Astrocyte (in vitro differentiated cells and primary cell): ENCODE measurements at places on chromosomes 5 and 9.

DNA sequence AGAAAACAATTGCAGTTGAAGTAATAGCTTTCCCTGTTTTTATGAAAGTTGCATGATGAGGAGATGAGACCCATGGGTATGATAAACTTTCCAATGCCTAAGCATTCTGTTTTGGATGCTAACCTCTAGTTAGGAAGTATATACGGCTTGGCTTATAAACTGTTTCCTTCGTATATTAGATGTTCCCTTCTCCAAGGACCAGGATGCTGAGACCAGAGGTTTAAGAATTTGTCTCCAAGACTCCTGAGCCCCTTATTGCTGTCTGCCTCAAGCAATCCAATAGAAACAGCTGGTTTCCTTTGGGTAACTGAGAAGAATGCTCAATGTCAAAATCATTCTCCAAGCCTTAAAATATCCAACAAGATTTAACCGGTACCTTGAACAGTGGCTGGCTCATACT lies 12.2 kb upstream of the TNC start:
- DNase-seq = no peak

- DNase-seq = no peak
Observed at GRCh38 chr9:70362952-70363351, 51.5 kb downstream of the KLF9 start.

- peak; percentile 25 for DNase-seq
Observed at GRCh38 chr5:142817949-142818431, 47.8 kb downstream of the ARHGAP26 start.

- DNase-seq = peak; percentile 64
Observed at GRCh38 chr9:96478829-96479371, 28.9 kb downstream of the HABP4 start.

DNA sequence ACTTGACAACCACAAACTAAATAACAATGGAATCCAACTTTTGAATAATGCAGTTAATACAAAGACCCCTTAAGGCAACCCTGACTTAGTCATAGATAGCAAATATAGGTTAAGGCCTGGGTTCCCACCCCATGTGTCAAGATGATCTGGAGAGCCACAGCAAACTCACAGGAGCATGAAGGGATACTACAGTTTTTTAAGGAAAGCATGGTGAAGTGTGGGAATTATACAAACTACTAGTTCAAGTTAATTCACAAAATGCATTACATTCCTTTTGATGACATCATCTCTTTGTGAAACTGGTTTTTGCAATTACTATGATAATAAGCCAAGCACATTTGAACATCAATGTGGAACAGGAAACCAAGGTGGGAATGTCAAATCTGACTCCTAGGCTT lies 50.6 kb downstream of the LHFPL2 start:
- DNase-seq = peak; percentile 91

DNA sequence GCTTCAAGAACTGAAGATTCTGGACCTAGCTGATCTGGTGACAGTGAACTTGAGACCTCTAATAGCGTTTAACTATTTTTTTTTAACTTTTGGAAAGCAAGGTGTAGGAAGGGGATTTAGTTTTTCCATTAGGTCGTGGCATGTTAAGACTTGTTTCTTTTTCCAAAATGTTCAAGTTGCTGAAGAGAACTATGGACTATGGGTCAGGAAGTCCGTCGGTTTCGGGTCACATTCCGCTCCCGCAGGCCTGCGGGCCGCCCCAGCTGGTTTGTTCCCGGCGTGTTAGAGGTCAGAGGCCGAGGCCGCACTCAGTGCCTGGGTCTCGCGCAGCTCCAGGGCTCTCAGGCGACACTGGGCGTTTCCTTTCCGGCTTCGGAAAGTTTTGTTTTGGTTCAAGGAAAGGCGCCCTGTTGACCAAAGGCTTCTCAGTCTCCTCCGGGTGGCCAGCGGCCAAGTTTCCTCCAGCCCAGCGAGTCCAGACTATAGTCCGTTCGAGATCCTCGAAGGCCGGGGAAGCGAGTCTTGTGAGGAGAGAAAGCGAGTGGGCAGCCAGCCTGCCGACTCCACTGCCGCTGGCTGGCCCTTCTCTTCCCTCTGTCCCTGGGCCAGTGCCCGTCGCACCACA lies 586 bp upstream of the FCHO2 start:
- DNase-seq = no peak

GRCh38 chr5:14019768-14020290 lies 75.3 kb upstream of the DNAH5 start:
- DNase-seq = no peak

DNA sequence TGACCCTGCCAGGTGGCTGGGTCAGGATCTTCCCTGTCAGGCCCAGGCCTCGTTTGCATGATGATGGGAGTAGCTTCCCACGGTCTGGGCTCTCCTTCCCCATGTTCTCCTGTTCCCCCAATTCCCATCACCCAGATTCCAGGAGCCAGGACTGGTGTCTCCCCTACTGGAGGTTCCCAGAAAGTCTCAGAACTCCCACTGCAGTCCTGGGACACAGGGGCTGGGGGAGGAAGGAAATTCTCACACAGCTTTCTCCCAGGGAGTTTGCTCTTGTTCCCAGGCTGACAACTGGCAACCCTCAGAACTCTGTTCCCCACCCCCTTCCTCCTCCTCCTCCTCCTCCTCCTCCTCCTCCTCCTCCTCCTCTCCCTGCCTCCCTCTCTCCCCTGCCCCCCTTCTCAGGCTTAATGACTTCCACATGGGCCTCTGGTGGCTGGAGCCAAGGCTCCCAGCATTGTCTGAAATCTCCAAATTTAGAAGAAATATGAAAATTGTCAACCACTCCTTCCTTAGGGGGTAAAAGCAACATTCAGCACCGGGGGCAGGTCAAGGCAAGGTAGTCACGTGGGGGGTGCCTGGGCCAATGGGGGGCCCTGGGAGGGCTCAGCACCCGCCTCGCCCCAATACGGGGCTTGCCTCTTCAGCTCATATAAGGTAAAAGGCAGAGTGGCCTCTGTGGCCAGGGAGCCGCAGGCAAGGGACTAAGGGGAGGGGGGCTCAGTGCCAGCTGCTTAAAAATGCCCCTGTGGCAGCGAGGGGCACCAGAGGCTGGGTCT lies 27.3 kb upstream of the IL17B start:
- DNase-seq = peak; percentile 79

- DNase-seq = peak; percentile 78
Observed at GRCh38 chr5:135193213-135194125, 159.4 kb upstream of the PITX1 start.

- DNase-seq = peak; percentile 53
Observed at GRCh38 chr9:32500768-32501167, 25.2 kb downstream of the RIGI start.

DNA sequence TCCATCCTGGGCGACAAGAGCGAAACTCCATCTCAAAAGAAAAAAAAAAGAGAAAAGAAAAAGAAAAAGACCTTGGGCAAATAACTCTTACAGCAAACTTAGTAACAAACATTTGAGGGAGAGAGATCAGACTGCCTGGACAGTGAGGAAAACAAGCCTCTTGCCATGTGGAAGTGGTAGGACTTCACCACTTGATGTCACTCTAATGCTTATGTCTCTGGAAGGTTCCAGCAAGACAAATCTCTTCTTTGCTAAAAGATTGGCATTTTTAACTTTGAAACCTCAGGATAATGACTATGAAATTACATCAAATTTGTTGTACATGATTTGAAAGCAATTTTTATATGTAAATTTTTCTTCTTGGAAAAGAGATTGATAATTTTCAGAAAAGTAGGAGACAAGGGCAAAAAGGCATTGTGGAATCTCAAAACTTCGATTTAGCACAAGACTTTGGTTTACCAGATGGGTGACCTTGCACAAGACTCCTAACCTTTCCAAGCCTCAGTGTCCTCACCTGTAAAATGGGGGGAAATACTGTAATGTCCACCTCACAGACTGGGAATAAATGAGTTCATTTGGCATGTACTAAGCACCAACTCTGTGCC lies 5.4 kb downstream of the ACTL7B start:
- DNase-seq = peak; percentile 4

GRCh38 chr5:124652514-124652819 lies 94.0 kb downstream of the ZNF608 start:
- no peak for DNase-seq

DNA sequence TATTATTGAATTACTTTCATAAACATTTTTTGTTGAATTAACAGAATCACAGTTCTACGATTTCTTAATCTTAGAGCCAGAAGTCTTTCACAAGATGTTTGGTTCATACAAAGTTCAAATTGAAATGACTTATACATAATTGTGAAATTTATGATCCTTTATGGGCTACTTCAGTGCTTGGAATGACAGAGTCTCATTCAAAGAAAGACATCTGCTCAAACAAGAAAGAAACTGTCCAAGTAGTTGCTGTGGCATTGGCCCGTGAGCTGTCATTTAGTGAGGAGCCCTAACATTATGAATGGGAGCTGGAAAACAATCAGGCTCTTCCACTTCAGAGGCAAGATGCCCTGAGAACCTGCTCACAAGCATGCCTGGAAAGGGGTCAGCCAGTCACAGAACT lies 63.4 kb downstream of the AUH start:
- DNase-seq = no peak

DNA sequence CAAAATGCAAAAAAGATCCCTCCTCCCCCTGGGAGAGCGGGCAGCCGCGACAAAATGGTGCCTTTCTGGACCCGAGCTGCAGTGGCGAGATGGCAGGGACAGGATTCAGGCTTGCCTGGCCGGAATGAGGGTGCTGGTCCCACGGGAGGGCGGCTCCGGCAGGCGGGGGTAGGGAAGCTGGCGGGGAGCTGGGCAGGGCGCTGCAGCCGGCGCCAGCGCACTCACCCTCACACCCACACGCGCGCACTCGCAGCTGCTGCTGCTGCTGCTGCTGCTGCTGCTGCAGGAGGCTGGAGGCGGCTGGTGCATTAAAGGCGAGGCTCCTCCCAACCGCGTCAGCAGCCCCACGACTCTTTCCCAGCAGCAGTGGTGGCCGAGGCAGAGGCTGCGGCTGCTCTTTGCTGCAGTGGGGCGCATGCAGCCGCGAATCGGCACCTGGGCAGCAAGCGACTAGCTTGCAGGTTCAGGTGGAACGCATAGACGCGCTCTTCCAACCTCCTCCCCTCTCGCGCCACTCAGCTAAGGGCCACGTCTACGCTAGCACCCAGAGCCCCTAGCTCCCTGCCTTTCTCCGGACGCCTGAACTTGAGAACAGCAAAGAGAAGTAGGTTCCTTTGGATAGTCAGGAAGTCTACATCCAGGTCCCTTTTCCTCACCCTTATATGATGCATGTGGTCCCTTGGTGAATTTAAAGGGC lies at the start of gene PPP2R2B:
Gene PPP2R2B, minus strand, starts transcription at position 282 of the 697 bp plus-strand sequence.
- peak; percentile 70 for DNase-seq

DNA sequence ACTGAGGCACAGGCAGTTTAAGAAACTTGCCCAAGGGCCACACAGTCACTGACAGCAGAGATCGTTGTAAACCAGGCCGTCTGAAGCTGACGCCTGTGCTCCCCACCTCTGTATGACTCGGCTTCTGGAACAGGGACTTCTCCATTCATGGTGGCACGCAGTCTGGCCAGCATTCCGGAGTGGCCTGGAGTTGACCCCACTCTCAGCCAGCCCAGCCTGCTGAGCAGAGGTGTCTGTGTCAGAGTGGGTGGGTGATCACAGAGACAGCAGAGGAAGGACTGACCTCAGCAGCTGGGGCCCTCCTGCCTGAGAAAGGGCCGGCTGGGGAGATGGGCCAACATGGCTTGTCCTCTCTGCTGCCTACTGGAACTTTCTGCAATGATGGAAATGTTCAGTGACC lies 12.6 kb downstream of the LRSAM1 start:
- peak; percentile 71 for DNase-seq

DNA sequence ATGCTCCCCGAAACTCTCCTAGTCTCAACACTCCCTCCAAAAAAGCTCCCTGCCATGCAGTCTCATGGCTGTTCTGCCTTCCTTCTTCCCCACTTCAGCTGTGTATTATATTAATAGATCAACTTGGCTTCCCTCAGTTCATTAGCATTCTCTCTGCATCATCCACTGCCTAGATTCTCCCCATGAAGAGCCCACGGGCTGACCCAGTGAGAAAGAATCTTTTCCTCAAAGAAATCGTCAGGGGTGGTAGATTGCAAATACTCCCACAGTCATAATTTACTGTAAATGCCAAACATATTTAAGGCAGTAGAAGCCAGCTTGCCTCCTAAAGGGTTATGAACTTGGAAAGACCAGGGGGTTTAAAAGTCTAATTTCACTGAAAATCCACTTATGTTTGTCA lies 33.5 kb downstream of the GNA14 start:
- peak; percentile 52 for DNase-seq

DNA sequence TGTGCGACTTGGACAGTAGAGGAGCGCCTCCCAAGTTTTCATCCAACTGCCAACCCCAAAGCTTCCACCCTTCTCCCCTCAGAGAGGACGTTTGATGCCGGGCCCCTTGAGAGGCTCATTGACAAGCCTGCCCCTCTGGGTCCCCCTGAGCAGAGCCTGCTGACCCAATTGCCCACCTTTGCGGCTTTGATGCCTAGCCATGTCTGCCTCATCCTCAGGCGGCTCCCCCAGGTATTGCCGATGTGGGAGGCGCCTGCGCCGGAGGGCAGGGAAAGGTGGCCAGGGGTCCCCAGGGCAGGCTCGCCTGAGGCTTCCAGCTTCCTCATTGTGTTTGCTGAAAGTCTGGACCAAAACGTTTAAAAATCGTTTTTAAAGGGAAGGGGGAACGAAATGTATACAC lies 1.4 kb downstream of the ODF2 start:
- DNase-seq = no peak

- DNase-seq = peak; percentile 14
Observed at GRCh38 chr5:142248853-142249462, 75.9 kb downstream of the SPRY4 start.

DNA sequence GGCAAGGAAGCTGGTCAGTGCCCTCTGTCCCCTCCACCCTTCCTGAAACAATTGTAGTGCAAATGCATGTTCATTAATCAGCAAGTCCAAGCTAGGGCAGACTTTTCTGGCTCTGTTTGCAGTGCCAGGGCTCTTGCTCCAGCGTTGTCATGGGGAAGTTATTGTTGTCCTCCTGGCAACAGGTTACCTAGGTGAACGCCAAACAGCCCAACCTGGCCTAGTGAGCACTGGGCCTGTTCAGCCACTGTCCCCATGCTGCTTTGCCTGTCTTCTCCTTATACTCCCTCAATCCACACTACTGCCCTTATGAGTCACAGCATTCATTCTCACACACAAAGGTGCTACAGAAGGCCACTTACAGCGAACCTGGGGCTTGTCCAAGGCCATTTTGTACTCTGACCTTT lies 34.5 kb upstream of the GLIS3 start:
- peak; percentile 54 for DNase-seq

DNA sequence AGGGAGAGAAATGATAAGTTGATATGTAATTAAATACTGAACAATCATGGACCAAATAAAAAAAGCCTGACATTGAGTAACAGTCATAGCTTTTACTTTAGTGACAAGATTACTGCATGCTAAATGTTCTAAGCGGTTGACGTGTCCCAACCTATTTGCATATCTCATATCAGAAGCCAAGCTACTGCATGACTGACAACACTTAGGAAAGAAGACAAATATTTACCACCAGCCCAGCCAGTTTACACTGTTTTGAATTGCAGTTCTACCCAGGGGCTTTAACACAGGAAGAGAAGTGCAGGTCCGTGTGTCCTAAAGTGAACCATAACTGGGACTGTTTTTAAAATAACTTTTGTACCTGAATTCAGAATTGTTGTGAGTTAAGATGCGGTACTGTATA lies 219.9 kb downstream of the PRDM9 start:
- DNase-seq = no peak

DNA sequence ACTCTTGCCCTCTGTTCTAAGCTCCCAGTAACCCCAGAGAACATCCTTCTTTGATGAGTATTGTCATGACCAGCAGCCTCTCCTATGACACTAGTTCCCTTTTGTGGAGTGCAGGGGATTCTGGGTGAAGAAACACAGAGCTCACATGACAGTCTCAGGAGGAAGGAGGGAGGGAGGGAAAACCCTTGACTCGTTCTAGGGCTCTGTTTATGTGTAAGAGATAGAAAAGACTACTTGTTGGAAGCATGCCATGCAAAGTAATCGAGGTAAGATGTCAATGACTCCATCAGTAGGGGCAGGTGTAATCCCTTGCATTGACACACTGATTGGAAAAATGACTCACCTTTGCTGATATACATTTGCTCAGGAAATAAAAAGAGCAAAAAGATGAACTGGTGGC lies 190.2 kb upstream of the ELL2 start:
- DNase-seq = no peak
